ENCODE measurements at places on chromosomes 5 and 9. TPM values are rescaled to one million over a fixed set of nuclear protein-coding genes. Genes with fewer than 3 reads are reported as not detected.

SLC6A19 gene
- total RNA-seq, result not detected

SOX30 gene
- total RNA-seq, result 0.15 TPM

PCDHGA2 gene
- total RNA-seq, result 3.6 TPM

PALM2AKAP2 gene
- total RNA-seq, result 22.9 TPM

GNA14 gene
- 4.3 TPM for total RNA-seq

GRCh38 chr9:13651969-13652663, 372.6 kb upstream of the MPDZ start:
- no peaks in the 10 kb centered on the region for H3K36me3 ChIP-seq
- H3K27ac ChIP-seq, result no peak overlapping the region
- no peaks in the 10 kb centered on the region for H3K27me3 ChIP-seq

GRCh38 chr5:42593591-42593990, 163.0 kb upstream of the CCDC152 start:
- H3K36me3 ChIP-seq, result no peaks in the 10 kb centered on the region
- no peak overlapping the region for H3K27ac ChIP-seq
- H3K27me3 ChIP-seq, result no peaks in the 10 kb centered on the region
- peaks cover 7% of the 10 kb centered on the region for H3K4me1 ChIP-seq
- no peak for DNase-seq

GRCh38 chr9:81719972-81720371, 30.6 kb upstream of the TLE1 start:
- no peaks in the 10 kb centered on the region for H3K27me3 ChIP-seq
- H3K4me3 ChIP-seq, result no peak overlapping the region
- H3K27ac ChIP-seq, result no peak overlapping the region
- DNase-seq, result no peak

- no peak overlapping the region for H3K4me3 ChIP-seq
- H3K27ac ChIP-seq, result no peak overlapping the region
- DNase-seq, result no peak
- H3K27me3 ChIP-seq, result no peaks in the 10 kb centered on the region
- no peaks in the 10 kb centered on the region for H3K36me3 ChIP-seq
These were observed 171.2 kb upstream of the MPDZ start for GRCh38 chr9:13450723-13451122.

GRCh38 chr5:158430166-158430797, 571.3 kb upstream of the CLINT1 start:
- no peak overlapping the region for H3K4me3 ChIP-seq
- no peaks in the 10 kb centered on the region for H3K36me3 ChIP-seq
- no peaks in the 10 kb centered on the region for H3K27me3 ChIP-seq
- no peak overlapping the region for H3K27ac ChIP-seq
- no peaks in the 10 kb centered on the region for H3K4me1 ChIP-seq

DNA sequence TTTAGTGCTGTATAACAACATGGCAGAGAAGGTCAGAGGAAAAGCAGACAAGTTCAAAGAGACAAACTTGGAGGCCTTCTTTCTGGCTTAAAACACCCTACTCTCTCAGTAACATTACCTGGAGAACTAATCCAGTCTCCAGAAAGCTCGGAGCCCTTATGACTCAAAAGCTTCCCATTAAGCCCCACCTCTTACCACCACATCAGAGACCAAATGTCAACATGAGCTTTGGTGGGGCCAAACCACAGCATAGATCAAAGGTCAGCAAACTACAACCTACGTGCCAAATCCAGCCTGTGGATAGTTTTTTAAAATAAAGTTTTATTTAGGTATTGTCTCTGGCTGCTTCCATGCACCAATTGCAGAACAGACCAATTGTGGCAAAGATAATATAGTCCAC, 589.9 kb downstream of the DNAH5 start:
- H3K4me1 ChIP-seq, result no peaks in the 10 kb centered on the region
- H3K27ac ChIP-seq, result no peak overlapping the region
- no peaks in the 10 kb centered on the region for H3K36me3 ChIP-seq
- H3K27me3 ChIP-seq, result no peaks in the 10 kb centered on the region
- no peak overlapping the region for H3K4me3 ChIP-seq

DNA sequence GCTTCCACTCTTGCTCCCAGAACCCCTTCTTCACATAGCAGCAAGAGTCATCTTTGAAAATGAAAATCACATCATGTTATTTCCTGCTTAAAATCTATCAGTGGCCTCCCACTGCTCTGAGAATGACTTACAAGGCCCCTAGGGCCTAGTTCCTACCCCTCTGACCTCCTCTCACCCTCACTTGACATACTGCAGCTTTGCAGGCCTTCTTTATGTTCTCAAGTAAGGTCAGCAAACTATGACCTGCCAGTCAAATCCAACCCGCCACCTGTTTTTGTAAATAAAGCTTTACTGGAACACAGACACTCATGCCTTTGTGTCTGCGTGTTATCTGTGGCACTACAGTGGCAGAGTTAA, 185.7 kb downstream of the NR3C1 start:
- H3K27me3 ChIP-seq, result no peaks in the 10 kb centered on the region
- peaks cover 25% of the 10 kb centered on the region for H3K36me3 ChIP-seq
- no peak for DNase-seq

GRCh38 chr5:124812771-124813358, 66.4 kb upstream of the ZNF608 start:
- H3K4me3 ChIP-seq, result no peak overlapping the region
- no peak for DNase-seq
- no peaks in the 10 kb centered on the region for H3K4me1 ChIP-seq
- H3K27me3 ChIP-seq, result no peaks in the 10 kb centered on the region
- H3K27ac ChIP-seq, result no peak overlapping the region
- H3K36me3 ChIP-seq, result no peaks in the 10 kb centered on the region

- no peak for DNase-seq
- H3K4me1 ChIP-seq, result no peaks in the 10 kb centered on the region
- no peak overlapping the region for H3K27ac ChIP-seq
- no peaks in the 10 kb centered on the region for H3K36me3 ChIP-seq
- H3K27me3 ChIP-seq, result no peaks in the 10 kb centered on the region
- no peak overlapping the region for H3K4me3 ChIP-seq
These were observed 1655.4 kb upstream of the NUDT12 start for GRCh38 chr5:105218018-105218417.

Data from left lung (tissue), 14 donors.